ENCODE measurements at places on chromosomes 2 and 18. TPM values are rescaled to one million over a fixed set of nuclear protein-coding genes. Genes with fewer than 3 reads are reported as not detected.

The PTH2R gene
- total RNA-seq = not detected

The DSG3 gene
- 0.02 TPM for total RNA-seq

The ARMC9 gene
- total RNA-seq = 19.0 TPM

The SPP2 gene
- total RNA-seq = not detected

The AAMP gene
- total RNA-seq = 122 TPM

The IL1RN gene
- total RNA-seq = 0.42 TPM

The INO80B gene
- 55.8 TPM for total RNA-seq

The GAREM1 gene
- total RNA-seq = 2.5 TPM

The SP5 gene
- not detected for total RNA-seq

The CFC1 gene
- not detected for total RNA-seq

The LIMS1 gene
- total RNA-seq = 64.0 TPM

The RAB1A gene
- 208 TPM for total RNA-seq

The CTNNA2 gene
- 0.25 TPM for total RNA-seq

The FAM110C gene
- 0.06 TPM for total RNA-seq

The FBLN7 gene
- 0.42 TPM for total RNA-seq

The CDK5R2 gene
- 2.2 TPM for total RNA-seq

The RAB27B gene
- total RNA-seq = 20.1 TPM

The LRRC30 gene
- total RNA-seq = not detected

The DSEL gene
- total RNA-seq = 0.44 TPM

The EIF2AK2 gene
- total RNA-seq = 18.9 TPM

The NYAP2 gene
- total RNA-seq = not detected

The IL37 gene
- not detected for total RNA-seq

The GLI2 gene
- total RNA-seq = 18.5 TPM

The ANKRD39 gene
- 22.8 TPM for total RNA-seq

The SIX2 gene
- total RNA-seq = 0.35 TPM

The MRO gene
- total RNA-seq = 0.16 TPM

The HOXD3 gene
- total RNA-seq = 0.27 TPM

The FRZB gene
- total RNA-seq = not detected

The INO80D gene
- total RNA-seq = 2.3 TPM

The TET3 gene
- 6.0 TPM for total RNA-seq

The KLHL30 gene
- 0.06 TPM for total RNA-seq

The ALPI gene
- not detected for total RNA-seq

The BMP10 gene
- total RNA-seq = not detected

The DSG4 gene
- total RNA-seq = not detected

The LYG2 gene
- not detected for total RNA-seq

The SCN7A gene
- total RNA-seq = not detected

The BOLL gene
- not detected for total RNA-seq

The FABP1 gene
- not detected for total RNA-seq

The RNF125 gene
- 0.28 TPM for total RNA-seq

The HOXD11 gene
- total RNA-seq = 6.1 TPM

The COL3A1 gene
- total RNA-seq = 0.27 TPM

The LONRF2 gene
- total RNA-seq = 3.0 TPM

The DCDC2C gene
- 0.36 TPM for total RNA-seq

The CFAP65 gene
- total RNA-seq = 0.14 TPM

The MIB1 gene
- 11.9 TPM for total RNA-seq

The ATP9B gene
- 18.3 TPM for total RNA-seq

The ITGA6 gene
- 44.9 TPM for total RNA-seq

The EMILIN1 gene
- 0.36 TPM for total RNA-seq

The PLCD4 gene
- 0.30 TPM for total RNA-seq

The GAL3ST2 gene
- 0.28 TPM for total RNA-seq

The MARCO gene
- total RNA-seq = 0.11 TPM

The SP100 gene
- 28.2 TPM for total RNA-seq

The HOXD12 gene
- total RNA-seq = not detected

The NUP35 gene
- total RNA-seq = 37.6 TPM

The PMAIP1 gene
- total RNA-seq = 14.9 TPM

The CFLAR gene
- total RNA-seq = 66.5 TPM

The ITPRIPL1 gene
- not detected for total RNA-seq

The CCL20 gene
- total RNA-seq = 4.4 TPM

The RBM43 gene
- total RNA-seq = 5.0 TPM

The FBXO48 gene
- total RNA-seq = 0.65 TPM
